Erythroblast (primary cell): ENCODE measurements at places on chromosomes 11 and 22.
A peak's percentile ranks its signal among the peaks of the same experiment; 100 is the strongest.

GRCh38 chr11:15186146-15186545 lies 71.4 kb downstream of the INSC start:
- no peak for DNase-seq

- DNase-seq: no peak
Measured at GRCh38 chr11:117045956-117046355, 52.3 kb downstream of the SIK3 start.

DNA sequence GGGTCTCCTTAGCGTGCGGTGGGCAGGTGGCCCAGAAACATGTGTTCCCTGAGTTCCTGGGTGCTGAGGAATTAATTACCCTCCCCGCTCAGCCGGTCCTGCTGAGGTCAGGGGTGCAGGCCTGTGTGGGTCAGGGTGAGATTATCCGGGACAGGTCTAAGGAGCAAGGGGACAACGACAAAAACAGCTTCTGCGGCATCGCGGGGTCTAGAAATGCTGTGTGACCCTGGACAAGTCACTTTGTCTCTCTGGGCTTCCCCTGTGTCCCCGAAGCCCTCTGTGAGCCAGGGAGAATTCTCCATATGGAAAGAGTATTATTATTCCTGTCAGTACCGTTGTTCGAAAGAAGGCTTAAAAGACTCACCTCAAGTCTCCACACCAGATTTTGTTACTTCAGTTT lies 186.1 kb downstream of the MN1 start:
- DNase-seq: no peak

DNA sequence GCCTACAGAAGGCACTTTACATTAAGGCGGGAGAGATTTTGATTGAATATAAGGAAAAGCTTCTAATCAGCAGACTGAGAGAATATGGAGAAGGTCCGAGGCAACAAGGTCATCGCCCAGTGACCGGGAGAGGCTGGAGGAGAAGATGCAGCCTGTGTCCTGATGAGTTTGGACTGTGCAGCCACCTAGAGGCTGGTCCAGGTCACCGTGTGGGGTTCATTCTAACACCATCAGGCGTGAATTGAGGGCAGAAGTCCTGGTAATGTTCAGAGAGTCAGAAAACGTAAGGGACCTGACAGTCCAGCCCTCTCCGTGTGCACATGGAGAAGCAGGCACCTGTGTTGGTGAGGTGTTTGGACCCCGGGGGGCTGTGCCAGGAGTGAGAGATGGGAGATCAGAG lies 102.7 kb downstream of the FEZ1 start:
- no peak for DNase-seq

DNA sequence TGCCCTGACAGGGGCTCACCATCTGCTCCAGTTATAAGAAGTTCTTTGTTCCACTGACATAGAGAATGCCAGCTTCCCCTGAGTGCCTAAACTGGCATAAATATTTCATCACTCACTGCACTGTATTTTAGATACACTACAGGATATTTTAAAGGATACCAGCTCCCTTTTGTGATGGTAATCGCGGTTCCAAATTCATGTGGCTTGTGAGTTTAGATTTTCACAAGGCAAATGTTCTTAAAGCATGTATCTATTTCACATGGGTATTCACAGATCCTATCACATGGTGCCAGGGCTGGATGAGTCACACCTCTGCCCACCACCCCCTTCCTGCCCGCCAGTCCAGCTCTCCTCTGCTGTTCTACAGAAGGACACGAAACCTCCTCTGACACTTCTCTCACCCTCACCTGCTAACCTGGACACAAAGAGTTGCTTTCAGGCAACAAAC lies 105.5 kb downstream of the KCNC1 start:
- DNase-seq: no peak

GRCh38 chr11:65524741-65525545 lies at the start of gene SCYL1:
Gene SCYL1 (plus strand): TSS chr11:65525083. CDS start chr11:65525154, 71 bp downstream.
- peak; percentile 93 for DNase-seq

DNA sequence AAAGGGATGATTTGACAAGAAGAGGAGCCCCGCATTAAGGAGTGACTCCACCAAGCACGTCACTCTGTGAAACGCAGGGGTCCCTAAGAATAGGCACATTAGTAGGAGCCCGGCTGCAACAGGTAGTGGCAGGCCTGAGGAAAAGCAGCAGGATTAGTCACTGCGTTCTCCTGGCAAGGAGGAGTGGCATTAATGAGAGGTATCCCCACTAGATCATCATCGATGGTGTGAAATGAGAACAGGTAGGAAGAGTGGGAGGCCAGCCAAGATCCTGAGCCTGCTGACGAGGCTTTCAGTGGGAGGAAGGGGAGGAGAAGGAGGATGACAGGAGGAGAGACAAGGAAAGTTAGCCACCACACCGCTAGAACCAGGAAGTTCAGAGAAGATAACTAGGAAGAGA lies 38.6 kb downstream of the NRXN2 start:
- DNase-seq: no peak

DNA sequence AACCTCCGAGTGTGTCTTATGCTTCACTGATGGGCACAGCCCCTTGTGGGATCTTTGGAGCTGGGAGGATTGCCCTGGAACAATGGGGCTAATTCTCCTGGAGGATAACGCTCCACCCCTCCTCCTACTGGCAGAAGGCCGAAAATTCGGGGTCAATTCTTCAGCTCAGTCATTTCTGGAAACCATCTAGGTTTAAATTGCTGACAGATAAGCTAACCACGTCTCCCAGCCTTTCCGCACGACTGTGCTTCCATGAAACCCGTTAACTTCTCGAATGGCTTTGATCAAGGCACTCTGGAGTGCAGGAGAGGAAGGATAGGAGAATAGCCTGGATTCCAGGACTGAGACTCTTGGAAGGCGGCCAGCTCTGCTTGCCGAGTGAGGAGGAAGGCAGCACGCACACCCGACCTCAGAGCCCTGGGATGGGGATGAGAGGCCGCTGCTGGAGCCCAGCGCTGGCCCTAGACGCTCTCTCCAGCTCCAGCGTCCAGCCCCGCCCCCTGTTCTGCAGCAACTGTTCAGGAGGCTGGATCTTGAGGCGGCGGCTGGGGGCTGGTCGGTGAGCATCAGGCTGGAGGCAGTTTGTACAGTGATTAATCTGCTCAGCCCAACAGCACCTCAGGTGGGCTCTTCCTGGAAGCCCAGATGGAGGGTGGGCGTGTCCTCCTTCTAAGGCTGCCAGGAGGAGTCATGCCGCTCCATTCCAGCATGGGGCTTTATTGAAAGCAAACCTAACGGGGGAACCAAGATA lies 176.7 kb upstream of the NCAM1 start:
- DNase-seq: no peak

GRCh38 chr11:127600674-127601073 lies 600.1 kb upstream of the KIRREL3 start:
- DNase-seq: no peak

DNA sequence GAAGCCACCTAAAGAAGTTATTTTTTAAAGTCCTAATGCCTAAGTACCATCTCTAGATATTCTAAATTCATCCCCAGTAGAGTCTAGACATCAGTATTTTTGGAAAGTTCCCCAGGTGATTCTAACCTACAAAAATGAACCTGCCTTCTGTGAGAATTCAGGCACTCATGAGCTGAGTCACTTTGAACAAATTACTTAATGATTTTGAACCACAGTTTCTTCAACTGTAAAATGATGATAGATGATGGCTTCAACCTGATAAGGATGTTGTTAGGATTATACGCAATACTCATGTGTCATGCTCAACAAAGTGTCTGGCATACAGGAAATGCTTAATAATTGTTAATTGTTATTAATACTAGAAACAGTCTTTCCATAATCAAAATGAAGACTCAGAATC lies 82.8 kb upstream of the OR5AK2 start:
- no peak for DNase-seq

DNA sequence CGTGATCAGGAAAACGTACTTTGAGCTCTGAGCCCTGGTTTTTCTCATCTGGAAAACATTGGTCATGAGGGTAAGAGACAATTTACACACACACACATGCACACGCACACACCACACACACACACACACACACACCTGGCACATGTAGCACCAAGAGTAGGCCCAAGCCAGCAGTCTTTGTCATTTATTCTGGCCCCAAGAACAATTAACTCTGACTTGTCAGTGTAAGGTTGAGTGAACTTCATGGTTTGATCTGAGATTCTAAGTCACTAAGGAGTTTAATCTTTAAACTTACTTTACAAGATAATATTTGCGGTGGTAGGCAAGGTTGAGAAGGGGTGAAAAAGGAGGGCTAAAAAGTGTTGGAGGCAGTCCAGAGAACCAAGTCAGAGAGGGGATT lies 44.1 kb downstream of the MMP20 start:
- DNase-seq: no peak

DNA sequence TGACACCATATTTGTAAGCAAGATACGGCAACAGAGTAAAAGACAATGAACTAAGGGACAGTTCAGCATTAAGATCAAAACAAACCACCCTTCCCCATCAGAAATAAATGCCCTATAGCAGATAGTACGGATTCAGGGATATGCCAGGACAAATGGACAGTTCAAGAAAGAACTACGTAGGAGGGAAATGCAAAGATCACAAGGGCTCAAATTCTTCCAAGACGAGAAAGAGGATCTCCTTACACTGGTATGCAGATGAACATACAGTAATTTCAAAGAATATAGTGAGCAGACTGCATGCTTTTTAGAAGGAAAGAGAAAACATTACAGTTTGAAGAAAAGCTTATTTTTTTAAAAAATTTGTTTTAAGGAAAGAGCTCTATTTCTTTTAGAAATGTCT lies 124.7 kb upstream of the APOA1 start:
- no peak for DNase-seq

DNA sequence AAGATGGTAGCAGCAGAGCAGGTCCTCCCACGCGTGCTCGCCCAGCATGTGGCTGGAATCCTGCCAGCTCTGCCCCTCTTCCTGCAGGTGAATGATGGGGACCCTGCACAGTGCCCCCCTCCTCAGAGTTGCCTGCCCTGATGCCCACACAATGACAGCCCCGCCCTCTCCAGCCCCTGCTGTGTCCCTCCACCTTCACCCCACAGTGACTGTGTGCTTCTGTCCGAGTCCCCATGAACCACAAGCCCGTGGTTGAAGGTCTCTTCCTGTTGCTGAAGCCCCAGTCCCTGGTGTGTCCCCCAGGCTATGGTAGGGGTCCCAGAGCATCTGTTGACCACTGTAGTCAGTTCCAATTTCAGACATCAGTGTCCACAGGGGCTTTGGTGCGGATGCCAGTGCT lies 71.0 kb downstream of the BRD1 start:
- no peak for DNase-seq

DNA sequence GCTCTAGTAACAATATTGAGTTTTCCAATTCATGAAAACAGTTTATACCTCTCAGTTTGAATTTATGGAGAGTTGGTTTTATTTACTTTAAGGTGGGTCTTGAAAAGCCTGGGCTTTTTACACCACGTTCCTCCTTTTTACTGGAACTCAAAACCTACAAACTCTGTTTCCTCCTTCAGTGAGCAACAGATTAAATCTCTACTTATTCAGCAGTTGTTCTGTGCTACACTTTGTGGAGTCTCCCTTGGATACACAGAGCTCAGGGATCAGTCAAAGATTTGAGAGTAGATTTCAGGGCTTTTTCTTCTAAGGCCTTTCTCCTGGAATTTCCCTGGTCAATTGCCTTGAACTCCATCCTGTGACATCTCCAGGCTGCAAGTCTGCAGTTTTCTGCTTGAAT lies 3.5 kb downstream of the NXPE1 start:
- no peak for DNase-seq

DNA sequence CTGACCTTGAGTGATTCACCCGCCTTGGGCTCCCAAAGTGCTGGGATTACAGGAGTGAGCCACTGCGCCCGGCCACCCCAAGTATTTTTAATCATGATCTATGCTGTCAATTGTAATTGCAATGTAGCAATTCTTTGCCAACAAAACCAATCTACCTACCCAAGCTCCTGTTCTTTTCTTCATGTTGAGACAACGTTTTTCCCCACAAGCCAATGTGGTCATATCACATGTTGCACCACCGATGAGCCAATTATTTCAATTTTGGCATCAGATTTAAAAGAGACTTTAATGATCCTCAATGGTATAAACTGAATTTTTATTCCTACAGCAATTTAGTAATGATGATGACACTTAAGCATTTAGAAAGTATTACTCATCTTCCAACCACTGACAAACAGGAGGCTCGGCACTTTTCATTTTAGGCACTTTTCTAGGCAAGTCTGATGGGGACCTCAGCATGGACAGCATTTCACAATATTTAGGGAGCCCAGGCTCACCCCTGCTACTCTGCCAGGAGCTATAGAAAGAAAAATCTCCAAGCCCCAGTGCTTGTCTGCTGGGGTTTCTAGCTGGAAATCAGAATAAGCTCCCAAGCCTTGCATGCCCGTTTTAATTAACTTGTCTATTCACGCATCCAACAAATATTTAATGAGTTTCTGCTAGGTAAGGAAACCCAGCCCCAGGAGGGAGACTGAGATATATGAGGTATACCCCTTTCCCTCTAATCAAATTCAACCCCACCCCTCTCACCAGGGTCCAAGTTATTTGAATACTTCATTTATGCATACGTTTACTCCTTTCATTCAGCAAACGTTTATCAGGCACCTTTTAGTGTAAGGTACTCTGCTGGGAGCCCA lies 291.4 kb downstream of the ST3GAL4 start:
- DNase-seq: no peak

DNA sequence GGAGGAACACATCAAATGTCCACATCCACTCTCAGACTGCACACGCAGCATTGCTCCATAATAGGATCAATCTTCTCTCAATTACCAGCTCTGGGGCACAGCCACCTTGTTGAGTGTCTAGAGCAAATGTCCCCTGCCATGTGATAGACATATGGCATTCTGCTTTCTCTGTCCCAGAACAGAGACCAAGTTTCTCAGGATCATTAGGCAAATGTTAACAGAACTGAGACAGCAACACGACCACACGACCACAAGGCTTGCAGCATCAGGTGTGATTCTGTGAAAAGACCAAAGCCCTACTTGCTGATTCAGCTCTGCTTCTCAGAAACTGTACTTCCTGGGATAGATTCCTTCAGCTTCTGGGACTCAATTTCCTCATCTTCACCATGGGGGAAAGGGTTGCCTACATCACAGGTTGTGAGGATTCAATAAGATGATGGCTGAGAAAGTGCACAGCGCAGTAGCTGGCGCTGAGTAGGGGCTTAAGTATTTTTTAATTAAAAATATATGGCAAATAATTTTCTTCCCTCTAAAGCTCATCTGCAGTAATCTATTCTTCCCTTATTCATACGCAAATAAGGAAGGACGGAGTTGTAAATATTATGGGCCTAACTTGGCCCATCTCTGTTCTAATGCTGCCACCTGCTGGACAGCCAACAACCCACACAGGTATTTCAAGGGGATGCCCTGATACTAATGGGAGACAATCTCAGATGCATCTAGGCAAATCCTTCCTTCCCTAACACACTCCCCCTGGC lies 54.3 kb upstream of the USP47 start:
- DNase-seq: peak; percentile 59
